ENCODE measurements at places on chromosomes 11 and 22.

- DNase-seq = no peak
These were observed 681.4 kb upstream of the TENM4 start for GRCh38 chr11:80122211-80122610.

DNA sequence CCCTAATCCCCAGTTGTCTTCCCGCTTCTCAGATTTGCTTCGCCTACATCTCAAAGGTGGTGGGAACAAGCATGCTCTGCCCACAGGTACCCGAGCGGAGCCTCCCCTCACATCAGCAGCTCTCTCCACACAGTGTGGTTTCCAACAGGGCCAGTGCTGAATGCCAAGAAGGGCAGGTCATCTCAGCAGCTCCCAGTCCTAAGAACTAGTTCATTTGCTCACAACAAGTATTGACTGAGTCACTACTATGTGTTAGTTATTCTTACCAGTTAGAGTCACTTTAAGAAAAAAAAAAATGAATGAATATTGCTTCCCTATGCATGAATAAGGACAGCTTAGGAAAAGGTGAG, 66.2 kb downstream of the THAP12 start:
- no peak for DNase-seq

DNA sequence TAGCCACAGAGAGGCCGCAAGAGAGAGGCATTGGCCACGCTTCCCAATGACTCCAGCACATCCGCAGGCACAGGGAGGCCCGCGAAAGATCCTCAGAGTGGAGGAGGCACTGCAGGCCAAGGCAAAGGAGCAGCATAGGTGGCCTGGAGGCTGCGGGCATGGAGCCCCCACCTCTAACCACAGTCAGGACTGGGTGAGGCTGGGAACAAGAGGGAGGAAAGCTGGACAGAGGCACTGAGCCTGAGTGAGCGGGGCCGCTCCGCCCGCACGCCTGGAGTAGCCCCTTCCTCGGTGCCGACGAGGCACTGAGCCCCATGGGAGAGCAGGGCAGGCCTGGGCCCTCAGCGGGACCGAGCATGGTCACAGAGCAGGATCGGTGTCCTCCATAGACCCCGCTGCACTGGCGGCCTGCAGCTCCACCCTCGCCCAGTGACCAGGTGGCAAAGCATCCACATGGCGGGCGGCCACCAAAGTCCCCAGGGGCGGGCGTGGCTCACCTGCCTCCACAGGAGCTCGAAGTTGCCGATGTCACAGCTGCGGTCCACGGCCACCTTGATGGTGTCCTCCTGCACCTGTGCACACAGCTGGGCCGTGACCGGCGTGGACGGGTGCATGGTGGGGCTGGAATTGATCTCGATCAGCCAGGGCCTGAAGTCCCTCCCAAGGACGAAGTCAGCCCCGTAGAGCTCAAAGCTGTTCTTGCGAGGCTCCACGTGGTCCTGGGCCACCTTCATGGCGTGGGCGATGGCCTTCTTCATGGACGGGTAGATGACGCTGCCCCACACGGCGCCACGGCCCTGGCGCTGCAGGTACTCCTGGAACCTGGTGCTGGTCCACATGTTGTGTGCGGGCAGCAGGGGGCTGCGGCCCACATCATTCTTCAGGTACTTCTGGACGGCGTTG, 18.9 kb upstream of the IL17REL start:
- DNase-seq = no peak

DNA sequence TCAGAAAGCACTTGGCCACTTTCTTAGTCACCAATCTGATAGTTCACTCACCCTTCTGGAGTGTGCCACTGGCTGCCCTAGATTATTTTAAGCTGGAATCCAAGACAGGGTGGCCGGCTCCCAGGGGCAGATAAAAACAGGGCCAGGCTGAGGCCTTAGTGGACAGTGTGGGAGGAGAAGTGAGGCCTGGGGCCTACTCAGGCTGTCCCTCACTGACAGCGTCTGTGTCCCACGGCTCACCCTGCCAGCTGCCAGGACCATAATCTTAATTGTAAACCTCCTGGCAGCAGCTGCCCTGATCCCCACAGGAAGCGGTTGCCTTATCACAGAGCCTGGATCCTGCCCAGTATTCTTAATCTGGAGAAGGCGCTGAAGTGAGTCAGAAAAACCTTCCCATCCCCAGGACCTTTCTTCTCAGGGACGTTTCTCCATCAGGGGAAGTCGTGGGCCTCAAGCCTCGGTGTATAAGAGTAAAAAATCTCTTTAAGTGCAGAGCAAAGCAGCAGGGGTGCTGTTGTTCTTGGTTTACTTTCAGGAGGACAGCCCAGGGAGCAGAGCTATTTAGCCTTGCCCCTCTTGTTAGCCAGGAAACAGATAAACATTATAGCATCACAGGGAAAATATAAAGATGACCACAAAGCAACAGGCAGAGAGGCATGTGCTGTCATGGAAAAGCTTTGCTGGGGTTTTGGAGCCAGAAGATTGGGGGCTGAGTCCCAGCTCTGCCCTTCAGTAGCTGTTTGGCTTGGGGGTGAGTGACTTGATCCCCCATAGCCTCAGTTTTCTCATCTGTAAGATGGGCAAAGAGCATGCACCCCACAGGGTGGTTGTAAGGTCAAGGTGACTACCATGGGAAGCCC, 39.6 kb downstream of the TSPAN18 start:
- DNase-seq = no peak

DNA sequence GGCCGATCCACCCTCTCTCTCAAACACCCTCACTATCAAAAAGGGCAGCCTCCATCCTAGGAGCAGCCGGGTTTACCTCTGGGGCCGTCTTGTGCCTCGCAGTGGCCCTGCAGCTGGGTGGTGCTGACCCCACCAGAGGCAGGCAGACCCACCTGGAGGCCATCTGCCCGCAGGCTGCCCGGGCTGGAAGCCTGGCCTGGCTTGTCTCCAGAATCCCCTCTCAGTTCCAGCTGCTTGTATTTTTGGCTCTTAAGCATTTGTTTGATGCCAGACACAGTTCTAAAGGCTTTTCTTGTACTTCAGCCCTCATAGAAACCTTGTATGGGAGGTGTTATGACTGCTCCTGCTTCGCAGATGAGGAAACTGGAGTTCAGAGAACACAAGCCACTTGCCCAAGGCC, 4.2 kb upstream of the NFAM1 start:
- no peak for DNase-seq

DNA sequence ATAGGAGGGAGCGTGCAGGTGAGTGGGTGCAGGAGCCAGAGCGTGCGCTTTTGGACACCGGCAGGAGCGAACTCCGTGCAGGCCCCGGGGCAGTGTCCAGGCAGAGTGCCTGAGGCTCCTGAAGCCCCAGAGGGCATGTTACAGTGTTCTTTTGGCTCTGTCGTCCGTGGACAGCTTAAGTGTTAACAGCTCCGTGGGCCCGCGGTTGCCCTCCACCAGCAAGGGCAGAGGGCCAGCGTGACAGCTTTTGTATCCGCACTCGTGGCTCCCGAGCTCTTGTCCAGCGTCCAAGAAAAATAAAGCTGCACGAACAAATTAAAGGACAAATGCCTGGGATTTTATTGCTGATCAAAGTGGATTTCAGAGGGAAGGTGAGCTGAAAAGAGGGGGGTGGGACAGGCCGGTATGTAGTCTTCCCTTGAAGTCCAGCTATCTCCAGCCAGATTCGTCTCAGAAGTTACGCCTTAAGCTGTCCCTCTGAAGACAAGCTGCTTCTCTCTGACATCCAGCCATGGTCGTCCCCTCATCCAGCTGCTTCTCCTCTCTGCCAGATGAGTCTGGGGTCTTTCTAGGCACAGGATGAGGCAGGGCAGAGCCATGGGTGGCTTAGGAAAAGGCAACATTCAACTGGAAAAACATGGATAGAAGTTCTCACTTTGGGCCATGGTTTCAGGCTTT, 968 bp upstream of the TMEM109 start:
- DNase-seq = no peak

DNA sequence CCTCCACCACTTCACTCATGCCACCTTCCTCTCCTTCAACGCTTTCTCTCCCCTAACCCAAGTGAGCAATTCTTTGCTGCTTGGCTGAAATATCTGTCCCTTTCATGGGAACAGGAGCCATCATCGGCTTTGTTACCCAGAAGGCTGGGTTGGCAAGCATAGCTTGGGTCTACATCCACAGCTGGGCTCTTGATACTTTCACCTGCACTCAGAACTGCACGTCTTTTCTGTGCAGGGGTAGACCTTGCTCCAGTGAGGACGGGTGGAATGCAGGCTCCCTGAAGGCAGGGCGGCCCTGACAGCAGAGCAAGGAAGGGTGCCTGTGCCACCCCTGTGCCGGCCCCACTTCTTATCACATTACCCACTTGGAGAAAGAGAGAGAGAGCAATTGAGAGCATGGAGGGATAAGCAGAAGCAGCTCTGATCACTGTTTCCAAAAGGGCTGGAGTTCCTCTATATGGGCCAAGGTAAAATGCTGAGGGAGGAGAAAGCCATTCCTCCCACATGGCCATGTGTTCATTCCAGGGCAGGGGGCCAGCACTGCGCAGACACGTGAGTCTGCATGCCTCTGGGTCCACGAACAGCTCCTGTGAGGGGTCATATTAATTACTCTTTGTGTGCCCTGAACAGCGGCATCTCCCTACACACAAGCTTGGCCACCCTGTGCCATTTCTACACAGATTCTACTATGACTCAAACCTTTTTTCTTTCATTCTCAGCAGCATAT, 181.8 kb downstream of the BUD13 start:
- DNase-seq = no peak

DNA sequence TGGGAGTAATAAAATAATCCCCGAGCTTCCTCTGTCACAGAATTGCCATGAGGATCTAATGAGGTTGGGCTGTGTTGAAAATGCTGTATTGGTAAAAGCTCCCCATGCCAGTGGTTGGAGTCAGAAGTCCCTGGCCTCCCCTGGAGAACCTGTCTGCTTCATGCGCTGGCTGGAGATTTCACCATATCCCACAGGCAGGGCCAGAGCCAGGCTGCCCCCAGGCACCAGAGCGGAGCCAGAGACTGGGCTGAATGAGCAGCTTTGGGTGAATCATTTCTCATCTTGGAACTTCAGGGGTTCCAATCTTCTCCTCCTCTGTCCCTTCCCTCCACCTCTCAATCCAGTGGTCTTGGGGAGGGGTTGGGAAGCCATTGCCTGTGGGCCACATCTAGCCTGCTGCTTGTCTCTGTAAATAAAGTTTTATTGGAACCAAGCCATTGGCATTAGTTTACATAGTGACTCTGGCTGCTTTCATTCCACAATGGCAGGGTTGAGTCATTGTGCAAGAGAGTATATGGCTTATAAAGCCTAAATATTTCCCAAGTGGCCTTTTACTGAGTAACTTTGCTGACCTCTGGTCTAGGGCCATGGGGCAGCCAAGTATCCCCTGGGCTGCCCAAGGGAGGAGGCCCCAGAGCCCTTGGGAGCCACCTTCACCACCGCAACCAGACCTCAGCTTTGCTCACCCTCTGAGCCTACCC, 35.2 kb downstream of the LRRC10B start:
- no peak for DNase-seq

- DNase-seq = no peak
These were observed 21.4 kb downstream of the USP35 start for GRCh38 chr11:78210000-78210608.

- no peak for DNase-seq
These were observed 1463.9 kb downstream of the TBC1D22A start for GRCh38 chr22:48226026-48227013.

DNA sequence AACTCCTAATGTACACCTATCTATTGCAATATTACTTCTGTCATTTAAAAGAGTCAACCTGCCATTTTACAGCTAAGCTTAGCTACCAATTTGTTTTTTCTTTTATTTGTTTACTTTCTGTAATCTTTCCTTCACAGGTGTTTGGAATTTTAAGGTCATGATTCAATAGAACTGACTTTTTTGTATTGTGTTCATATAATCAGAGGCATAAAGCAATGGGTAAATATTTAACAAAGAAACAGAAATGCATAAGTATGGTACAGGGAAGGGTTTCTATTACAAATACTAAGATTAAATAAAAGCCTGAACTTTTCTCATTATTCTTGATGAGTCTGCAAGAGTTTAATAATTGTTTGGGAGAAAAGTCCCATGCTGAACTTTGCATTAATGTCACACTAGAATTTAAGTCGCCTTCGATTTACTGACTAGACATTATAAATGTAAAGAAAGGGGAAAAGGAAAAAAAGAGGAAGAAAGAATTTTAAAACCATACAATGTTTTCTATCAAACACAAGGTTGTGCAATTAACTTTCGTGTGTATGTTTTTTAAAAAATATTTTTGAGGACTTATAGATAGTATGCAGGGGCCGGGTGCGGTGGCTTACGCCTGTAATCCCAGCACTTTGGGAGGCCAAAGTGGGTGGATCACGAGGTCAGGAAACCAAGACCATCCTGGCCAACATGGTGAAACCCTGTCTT, 35.0 kb upstream of the HIPK3 start:
- no peak for DNase-seq

DNA sequence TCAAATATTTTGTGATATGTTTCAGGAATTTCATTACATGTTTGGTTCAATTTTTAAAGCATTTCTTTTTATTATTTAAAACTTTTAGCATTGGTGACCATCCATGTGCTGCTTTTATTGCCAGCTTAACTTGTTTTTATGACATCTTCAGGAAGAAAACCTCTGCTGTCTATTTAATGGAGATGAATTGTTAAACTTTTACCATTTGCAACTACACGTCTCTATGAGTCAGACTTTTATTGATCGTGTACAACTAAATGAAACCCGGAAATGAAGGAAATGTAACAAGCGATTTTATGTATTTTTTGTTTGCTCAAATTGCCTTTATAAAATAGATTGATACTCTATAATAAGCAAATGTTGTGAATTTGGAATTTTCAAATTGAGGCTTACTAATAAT, 113.0 kb downstream of the PTPRJ start:
- no peak for DNase-seq

GRCh38 chr11:68137833-68138232, 16.6 kb upstream of the CHKA start:
- DNase-seq = no peak

DNA sequence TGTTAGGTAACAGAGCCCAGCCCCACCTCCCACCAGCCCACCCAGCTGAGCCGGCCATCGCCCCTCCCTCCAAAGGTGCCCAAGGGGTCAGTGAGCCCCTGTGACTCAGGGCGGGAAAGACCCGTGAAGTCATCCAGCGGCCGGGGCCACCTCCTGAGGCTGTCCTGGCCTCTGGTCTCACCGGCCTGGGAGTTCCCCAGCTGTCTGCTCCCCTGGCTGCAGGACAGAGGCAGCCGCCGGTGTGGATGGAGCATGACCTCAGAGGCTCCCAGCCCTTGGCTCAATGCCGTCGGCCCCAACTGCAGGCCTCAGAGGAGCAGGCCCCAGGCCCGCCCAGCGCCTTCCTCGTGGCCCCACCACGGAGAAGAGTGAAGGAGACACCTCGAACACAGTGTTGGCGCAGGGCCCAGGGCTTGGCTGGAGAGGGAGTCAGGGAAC, 28.7 kb downstream of the RPL3 start:
- DNase-seq = no peak

- DNase-seq = no peak
These were observed 27.9 kb downstream of the GNAZ start for GRCh38 chr22:23098230-23098705.

DNA sequence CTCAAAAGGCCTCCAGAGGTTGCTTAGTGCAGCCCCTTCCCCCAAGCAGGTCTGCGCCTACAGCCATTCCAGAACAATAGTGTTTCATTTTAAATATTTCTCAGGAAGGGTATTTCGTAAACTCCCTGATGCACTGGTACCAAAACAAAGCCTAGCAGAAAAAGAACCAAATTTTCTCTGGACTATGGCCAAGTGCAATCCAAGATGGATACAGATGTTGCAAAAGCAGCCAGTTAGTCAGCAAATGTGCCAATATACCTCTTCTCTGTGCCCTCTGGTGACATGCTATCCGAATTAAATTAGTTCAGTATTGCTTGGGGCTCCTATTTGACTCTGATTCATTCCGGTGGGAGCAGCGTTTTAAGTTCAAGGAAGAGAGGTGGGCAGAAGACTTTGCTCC, 247.8 kb downstream of the NTM start:
- DNase-seq = no peak

Measured in cerebellar nuclear complex (tissue), 1 donor.